ENCODE measurements at places on chromosomes 2 and 18. TPM values are rescaled to one million over a fixed set of nuclear protein-coding genes. Genes with fewer than 3 reads are reported as not detected.

Gene TMEM87B
- 24.5 TPM for total RNA-seq

Gene ABCB11
- not detected for total RNA-seq

Gene DRC1
- total RNA-seq: 0.13 TPM

GRCh38 chr2:53475321-53475720, 292.3 kb upstream of the CHAC2 start:
- peak; percentile 23 for DNase-seq

Gene TMEM247
- total RNA-seq: not detected

DNA sequence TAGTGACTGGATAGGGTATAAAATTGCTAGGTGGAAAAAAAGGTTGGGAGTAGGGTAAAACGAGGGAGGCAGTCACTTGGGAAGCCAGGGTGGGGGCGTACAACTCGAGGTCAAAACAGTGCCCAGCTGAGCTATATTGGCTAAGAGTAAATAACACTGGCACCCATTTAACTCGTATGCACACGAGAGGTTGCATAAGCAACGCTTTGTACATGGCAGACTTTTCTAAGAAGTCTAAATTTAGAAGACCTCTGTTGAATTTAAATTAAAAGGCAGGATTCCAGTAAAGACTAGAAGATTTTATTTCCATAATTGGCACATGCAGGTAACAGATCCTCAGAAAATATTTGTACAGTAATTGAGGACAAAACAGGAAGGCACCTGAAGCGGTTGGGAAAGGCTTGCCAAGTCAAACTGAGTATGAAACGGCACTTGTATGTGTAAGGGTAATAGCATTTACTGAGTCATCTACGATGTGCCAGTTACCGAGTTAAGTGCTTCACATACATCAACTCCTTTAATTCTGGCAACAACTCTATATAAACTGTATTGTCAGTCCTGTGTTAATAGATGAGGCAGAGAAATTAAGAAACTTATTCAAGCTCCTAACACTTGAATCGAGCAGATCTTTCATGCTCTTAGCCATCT, 1.4 kb upstream of the MALT1 start:
- DNase-seq: peak; percentile 61

DNA sequence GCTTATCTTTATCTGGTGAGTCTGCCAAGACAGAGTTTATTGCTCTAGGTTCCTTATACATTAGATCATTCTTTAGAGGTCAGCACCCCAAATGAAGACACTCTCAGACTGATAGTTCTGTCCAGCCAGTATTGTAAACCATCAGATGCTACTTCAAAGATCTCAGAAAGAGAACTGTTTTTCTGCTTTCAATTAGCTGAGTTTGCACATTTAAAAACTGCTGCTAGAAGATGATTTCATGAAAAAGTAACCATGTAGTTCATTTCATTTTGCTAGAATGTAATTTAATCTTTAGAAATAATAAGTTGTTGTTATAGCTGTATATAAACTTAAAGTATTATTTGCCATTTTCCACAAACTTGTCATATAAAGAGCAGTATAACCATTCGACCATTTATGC, 344.5 kb upstream of the ATP5MC3 start:
- no peak for DNase-seq

- DNase-seq: no peak
Observed at GRCh38 chr18:25229081-25229480, 122.9 kb downstream of the ZNF521 start.

DNA sequence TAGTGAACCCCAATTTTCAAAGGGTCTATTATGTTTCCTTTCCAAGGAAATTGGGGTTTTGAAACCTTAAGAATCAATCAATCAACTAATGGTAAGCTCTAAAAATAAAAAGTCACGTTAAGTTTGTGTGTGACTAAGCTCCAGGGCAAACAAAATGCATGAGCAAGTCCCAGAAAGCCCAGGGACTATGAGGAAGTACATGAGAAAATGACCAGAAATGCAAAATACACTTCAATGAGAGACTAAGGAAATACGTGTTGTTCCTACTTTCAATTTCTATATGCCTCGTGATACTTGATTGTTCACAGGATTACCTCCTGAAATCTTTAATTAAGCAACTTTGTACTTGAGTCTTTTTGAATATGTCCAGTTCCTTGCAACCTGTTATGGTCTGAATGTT, 684.4 kb upstream of the SYT4 start:
- DNase-seq: no peak

GRCh38 chr2:99725820-99726219, 236.0 kb upstream of the REV1 start:
- no peak for DNase-seq

- DNase-seq: no peak
Observed at GRCh38 chr2:235419996-235420395, 73.8 kb upstream of the AGAP1 start.

DNA sequence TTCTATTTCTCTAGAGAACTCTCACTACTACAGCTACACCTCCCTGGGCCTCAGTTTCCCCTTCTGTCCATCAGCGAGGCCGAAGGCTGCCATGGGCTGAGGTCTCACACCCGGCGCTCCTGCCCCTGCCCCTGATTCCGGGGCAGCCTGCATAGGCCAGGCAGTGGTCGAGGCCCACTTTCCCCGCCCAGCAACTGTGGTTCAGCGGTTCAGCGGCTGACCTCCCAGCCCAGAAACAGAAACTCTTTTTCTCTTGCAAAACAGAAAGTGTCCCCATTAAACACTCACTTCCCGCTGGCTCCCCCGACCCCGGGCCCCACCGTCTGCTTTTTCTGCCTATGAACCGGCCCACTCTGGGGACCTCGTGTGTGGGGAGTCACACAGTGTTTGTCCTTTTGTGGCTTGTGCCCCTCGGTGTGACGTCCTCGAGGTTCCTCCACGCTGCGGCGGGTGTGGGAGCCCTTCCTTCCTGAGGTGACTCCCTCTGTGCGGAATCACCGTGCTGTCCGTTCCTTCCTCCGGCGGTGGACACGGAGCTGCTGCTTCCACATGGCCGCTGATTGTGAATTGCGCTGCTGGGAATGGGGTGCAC, 16.0 kb downstream of the PDCD1 start:
- DNase-seq: no peak

- DNase-seq: no peak
Observed at GRCh38 chr2:65499216-65499615, 66.8 kb upstream of the SPRED2 start.

GRCh38 chr2:133495226-133495625, 73.0 kb downstream of the NCKAP5 start:
- no peak for DNase-seq

GRCh38 chr2:230589497-230590015, 123.1 kb upstream of the CAB39 start:
- no peak for DNase-seq

DNA sequence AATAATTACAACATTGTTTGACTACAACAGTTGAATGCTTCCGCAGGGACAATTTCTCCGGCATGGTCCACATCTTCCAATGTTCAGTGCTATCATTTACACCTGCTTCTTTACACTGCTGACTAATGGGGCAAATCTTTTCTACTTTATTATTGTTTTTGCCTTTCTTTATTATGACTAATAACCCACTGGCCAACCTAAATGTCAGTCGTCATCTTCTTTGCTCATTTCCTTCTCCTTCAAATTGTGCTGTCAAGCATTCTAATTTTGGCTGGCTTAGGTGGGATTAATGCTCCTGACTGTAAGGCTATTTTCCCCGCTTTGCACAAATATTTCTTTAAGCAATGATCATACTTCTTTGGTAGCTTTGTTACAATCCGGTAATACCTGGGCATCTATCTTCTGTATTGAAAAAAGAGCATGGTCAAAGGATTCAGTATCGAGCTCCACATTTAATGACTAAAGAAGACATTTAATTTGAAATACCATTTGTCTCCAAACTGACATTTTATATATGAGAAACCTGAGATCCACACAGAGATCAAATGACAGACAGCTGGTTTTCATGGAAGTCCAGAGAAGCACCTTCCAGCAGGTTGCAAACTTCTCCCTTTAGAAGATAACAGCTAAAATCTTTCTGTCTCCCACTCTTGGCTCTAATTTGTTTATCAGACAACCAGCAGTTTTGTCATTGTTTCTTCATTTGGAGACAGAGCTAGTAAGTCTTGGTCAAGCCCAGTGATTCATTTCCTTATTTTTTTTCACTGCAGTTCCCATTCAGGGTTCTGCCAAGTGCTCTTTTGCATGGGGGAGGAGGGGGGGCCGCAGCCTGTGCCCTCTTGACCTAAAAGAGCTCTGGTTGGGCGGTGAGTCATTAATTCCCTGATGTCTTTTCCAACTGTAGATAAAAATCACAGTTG, 132.9 kb downstream of the SOCS6 start:
- peak; percentile 88 for DNase-seq

Gene INPP4A
- 23.1 TPM for total RNA-seq

GRCh38 chr2:240898108-240898730, 2.3 kb upstream of the MAB21L4 start:
- no peak for DNase-seq

Gene GKN1
- total RNA-seq: not detected

Gene RBM45
- 7.6 TPM for total RNA-seq

Gene GAREM1
- total RNA-seq: 2.9 TPM

Gene ITGA4
- total RNA-seq: 11.0 TPM

- DNase-seq: peak; percentile 72
Observed at GRCh38 chr2:33475224-33476130, 972 bp upstream of the RASGRP3 start.

GRCh38 chr2:143148757-143149156, 19.5 kb downstream of the ARHGAP15 start:
- DNase-seq: no peak

DNA sequence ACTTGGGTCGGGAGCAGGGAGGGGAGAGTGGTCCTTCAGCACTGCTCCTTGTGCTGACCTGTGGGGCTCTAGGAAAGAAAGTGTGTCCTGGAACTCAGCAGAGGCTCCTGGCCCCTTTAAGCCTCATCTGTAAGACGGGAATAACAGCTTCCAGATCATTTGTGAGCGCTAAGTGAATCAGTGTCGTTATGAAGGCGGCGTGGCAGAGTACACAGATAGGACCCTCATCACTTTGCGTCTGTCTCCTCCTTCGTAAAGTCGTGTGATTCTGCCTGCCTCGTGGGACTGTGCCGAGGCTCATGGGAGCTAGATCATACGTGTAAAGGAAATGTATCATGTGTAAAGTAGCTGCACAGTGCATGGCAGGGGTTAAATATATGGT, 18.6 kb downstream of the COLEC11 start:
- no peak for DNase-seq

DNA sequence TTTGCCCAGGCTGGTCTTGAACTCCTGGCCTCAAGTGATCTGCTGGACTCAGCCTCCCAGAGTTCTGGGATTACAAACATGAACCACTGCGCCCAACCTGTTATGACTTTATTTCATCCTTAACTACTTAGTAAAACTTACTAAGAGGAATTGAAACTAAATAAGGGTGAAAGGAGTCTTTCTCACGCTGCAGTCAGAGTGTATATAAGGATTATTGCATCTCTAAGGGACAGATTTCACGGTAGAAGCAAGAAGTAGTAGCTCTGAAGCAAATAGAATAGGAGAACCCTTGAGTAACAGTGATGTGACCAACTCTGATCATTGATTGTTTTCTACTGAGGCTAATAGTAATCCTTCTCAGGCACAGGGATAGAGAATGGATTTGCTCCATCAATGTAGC, 960.1 kb downstream of the CPS1 start:
- no peak for DNase-seq

- DNase-seq: peak; percentile 28
Observed at GRCh38 chr2:1162768-1163584, 212.3 kb downstream of the SNTG2 start.

Gene GALNT13
- total RNA-seq: 0.75 TPM

Gene UGT1A5
- total RNA-seq: not detected

DNA sequence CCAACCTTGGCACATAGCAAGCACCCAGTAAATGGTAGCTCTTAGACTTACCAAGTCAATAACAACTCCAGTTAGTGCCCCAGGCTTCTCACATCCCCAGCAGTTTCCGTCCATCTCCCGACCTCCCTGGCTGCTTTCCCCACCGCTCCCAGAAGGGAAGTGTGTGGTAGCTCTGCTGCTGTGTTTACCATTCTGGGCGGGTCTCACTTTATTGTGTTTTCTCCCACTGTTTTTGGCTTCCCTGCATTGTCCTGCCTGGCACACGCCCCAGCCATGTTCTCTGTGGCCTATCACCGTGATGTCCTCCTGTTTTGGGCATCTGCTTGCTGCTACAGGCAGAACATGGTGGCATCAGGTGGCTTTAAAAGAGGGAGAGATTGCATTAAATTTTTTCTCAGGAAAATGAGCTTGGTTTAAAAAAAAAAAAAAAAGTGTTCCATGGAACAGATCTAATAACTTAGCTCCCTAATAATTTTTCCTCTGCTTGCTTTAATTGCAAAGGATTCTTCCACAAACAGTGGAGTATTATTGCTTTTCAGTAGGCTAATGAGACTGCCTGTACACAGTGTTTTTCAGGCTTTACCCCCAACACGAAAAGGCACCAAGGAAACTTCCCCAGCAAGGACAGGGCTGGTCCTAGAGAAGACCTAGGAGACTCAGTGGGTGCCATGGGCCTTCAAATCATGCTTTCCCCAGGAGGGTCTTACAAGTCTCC, 8.0 kb upstream of the COX7A2L start:
- no peak for DNase-seq

DNA sequence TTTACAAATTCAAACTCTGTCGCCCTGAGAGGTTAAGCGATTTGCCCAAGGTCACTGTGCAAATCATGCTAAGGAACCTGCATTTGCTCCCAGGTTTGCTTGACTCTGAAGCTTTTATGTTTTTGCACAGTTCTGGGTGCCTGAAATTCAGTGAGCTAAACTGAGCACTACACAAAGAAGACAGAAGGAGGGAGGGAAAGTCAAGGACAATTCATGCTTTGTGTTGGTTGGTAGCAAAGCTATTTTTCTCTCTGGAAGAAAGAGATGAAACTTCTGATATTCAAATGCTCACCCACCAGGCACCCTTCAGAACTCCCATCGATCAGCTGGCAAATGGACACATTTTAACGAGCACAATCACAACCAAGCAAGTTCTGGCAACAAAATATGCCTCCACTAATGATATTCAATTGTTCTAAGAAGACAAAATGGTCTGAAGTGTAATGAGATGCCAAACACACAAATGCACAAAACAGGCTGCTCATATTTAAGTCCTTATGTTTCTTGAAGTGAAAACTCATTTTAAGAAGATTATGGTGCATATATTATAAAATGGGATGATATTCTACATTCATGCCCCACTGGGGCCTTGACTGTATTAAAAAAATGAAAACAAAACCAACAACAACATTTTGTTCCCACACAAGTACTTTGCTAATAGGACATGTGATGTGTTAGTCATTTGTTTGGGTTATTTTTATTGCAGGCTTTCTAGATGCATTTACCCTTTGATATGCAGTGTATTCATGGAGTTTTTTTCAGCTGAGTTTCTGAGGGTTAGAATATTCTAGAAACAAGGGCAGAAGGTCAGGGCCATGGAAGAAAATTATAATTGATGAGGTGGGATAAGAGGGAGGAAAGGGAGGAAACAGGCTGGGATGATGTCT, 445.6 kb upstream of the CELF4 start:
- no peak for DNase-seq

GRCh38 chr2:63977904-63978303, 41.3 kb downstream of the VPS54 start:
- DNase-seq: no peak

Data from kidney epithelial cell (primary cell).